ENCODE measurements at places on chromosomes 2 and 18.

DNA sequence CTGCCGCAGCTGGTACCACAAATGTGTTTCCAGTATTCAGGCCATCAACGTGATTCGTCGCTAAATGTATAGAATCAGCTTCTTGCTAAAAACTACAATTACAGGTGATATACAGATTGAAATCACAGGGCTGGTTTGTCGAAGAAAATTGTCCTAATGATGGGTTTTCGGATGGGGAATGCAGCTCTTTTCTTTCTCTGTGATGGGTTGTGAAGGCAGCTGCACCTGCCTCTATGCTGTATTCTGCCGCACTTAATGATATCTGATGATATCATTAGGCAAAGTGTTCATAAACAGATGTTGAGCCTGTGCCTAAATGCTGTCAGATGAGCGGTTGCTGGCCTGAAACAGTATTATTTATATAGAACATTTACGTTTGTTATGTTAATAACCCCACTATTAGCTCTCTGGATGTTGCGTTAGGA, 218.1 kb downstream of the ARHGAP15 start:
- no peak for DNase-seq

- no peak for DNase-seq
Measured at GRCh38 chr2:202700075-202700901, 65.5 kb downstream of the FAM117B start.

DNA sequence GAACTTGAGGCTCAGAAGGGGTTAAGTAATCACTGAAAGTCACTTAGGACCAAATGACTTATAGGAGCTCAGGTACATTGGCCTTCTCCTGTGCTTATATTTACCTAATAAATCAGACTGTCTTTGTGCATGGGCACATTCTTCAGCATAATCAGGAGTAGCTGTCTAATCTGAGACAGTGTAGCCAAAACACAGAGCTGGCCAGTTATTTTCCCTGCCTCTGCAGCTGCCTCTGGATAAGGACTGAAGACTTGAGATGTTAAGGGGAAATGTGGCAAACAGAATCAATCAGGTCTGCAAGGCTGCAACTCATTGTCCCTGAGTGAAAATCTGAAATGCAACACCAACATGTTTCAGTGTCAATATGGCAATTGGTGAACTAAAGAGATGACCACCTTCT, 1.5 kb downstream of the FSHR start:
- DNase-seq: no peak

GRCh38 chr2:128379021-128380015, 60.6 kb upstream of the HS6ST1 start:
- DNase-seq: no peak

- DNase-seq: no peak
Measured at GRCh38 chr18:58391231-58391825, 237.6 kb downstream of the ALPK2 start.

DNA sequence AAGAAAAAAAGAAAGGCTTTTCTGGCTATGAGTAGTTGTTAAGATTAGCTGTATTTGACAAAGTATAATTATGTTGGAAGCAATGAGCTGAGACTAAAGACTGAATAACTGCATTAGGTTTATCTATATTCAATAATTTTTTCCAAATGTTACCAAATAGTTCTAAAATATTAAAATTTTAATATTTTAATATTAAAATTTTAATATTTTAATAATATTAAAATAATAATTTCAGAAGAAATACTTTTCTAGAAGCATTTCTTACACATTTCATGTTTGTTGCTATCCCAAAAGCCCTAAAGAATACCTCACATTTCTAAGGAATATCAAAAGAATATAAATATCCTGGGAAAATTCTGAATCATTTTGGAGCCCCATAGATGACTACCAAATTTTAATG, 74.7 kb downstream of the LRP2 start:
- no peak for DNase-seq

- peak; percentile 63 for DNase-seq
Measured at GRCh38 chr2:23788100-23788499, 138.8 kb downstream of the ATAD2B start.

DNA sequence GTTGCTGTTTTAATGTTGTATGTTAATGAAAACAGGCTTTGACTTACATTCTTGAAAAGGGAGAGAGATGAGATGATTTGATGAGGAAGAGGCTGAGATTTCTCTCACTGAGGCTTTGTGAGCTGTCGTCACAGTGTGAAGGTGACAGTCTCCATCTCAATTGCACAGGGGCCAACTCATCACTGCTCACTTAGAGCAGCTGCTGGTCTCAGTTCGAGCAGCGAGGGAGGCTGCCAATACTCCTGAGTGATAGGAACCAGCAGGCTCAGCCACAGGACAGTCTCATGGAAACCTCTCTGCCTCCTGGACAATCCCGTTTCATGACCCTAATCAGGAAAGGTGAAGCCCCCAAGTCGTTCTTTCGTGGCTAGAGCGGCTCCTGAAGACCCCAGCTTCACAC, 170.7 kb upstream of the SOX11 start:
- DNase-seq: no peak

- no peak for DNase-seq
Measured at GRCh38 chr18:49022311-49023161, 71.8 kb upstream of the SMAD7 start.

GRCh38 chr2:109128616-109129355, at the start of gene SH3RF3:
Gene SH3RF3 (plus strand): TSS chr2:109129205.
- no peak for DNase-seq

DNA sequence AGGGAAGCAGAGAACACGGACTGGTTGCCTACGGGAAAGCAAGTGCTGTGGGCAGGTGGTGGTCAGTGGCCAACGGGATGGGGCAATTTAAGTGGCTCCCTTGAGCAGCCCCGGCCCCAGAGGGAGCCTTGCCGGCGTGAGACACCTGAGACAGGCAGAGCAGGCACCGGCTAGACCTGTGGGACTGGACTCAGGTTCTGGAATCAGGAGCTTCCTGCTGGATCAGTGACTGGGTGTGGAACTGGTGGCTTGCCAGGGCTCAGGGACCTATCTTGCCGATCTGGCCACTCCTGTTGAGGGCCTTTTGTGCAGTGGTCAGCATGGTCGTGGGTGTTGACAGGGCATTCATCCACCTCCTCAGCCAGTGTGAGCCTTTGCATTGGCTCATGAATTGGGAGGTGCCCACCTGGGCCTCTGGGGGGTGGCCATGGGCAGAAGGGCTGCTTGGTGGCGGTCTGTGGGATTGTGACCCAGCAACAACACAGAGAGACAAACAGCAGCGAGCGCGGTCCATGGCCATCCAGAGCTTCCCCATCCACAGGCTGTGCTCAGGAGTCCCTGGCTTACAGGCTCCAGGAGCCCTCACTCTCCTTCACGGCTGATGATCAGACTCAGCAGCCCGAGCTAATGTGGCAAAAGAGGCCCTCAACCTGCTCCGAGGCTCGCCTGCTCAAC, 85.4 kb upstream of the ZNF516 start:
- DNase-seq: no peak

GRCh38 chr2:222862106-222862908, 1.5 kb downstream of the ACSL3 start:
- no peak for DNase-seq

- DNase-seq: no peak
Measured at GRCh38 chr2:47128705-47129104, 26.4 kb downstream of the STPG4 start.

DNA sequence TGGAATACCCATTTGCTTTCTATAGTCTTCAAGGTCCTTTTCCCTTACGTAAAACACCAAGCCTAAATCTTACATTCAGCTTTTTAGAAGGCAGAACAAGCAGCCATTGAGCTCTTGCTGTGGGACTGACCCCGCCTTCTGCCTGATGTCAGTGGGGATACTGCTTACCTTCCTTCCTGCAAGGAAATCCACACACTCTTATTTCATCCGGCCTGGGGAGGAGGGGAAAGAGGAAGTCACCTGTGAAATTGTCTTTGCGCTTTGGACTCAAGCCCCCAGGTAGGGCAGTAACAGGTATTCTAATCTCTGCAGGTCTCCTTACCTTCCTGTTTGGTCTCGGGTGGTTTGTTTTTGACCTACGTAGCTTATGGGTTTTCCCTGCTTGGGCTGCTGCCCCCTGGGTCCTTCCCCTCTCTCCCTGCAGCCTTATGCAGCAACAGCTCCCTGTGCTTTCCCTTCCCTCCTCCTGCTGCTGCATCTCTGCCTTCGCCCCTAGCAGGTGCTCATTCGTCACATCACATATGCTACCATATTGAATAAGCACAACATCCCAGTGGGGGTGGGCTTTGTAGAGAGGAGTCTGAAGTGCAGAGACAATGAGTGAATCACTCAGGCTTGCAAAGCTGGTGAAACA, 402.5 kb upstream of the TRIB2 start:
- no peak for DNase-seq

DNA sequence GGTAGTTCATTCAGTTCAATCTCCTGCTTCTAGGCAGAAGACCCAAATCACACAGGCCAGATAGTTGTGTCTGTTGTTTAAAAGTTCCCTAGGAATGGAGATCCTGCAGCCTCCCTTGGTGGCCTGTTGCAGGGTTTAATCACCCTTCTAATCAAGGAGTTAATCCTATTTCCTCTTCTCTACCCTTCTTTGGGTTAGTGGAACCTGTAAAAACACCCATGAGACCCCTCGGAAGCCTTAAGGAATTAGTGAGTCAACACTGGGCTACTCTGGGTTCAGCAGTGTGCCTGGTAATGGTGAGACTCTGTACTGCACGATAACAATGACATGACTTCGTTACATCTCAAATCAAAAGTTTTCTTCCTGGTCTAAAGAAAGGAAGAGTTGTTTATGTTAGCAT, 217.6 kb upstream of the NRP2 start:
- DNase-seq: no peak

GRCh38 chr2:28665041-28665704, 86.5 kb upstream of the PPP1CB start:
- DNase-seq: no peak

- DNase-seq: no peak
Measured at GRCh38 chr2:33441235-33441810, 35.1 kb upstream of the RASGRP3 start.

GRCh38 chr2:65880436-65880835, 448.0 kb upstream of the SPRED2 start:
- DNase-seq: no peak

- DNase-seq: no peak
Measured at GRCh38 chr18:69380324-69380723, 20.4 kb upstream of the DOK6 start.

DNA sequence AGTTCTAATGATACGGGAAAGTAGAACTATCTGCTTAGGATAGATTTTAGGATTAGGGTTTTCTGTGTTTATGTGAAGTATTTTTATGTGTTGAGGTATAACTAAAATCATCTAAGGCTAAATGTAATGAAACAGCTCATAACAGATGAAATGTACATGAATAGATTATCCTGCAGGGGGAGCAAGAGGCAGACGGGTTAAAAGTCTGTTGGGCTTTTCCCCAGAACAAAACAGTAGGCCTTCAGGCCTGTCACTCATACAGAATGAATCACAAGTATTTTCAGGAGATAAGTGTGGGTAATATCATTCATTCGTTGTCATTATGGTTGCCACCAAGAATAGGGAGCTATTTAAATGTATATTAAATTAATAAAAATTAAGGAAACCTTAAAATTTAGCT, 107.9 kb upstream of the IL1R2 start:
- DNase-seq: no peak

- DNase-seq: no peak
Measured at GRCh38 chr2:222899413-222900181, 38.8 kb downstream of the ACSL3 start.

- no peak for DNase-seq
Measured at GRCh38 chr2:230731512-230731911, 18.9 kb downstream of the CAB39 start.

DNA sequence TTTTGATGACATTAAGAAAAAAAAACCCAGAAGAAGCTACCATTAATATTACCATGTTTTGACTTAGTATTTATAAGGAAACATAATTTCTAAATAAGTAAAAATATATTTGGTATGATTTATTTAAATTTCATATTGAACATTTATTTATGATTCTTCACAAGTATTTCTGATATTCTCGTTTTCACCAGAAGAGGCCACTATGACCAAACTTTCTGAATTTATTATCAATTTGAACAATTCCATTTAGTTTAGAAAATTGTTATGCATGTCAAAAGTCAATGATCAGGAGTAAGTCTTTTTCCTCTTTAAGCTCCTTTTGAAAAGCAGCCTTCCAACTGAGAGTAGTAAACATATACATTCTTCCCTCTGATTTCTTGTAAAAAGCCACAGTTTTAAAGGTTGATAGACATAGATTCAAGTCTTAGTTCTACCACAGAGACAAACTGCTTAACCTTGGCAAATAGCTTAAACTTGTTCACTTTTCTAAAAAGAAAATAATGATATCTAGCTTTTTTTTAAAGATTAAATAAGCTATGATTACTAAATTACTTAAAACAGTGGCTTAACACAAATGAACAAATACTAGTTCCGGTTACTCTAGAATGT, 329.9 kb downstream of the TRIB2 start:
- no peak for DNase-seq

DNA sequence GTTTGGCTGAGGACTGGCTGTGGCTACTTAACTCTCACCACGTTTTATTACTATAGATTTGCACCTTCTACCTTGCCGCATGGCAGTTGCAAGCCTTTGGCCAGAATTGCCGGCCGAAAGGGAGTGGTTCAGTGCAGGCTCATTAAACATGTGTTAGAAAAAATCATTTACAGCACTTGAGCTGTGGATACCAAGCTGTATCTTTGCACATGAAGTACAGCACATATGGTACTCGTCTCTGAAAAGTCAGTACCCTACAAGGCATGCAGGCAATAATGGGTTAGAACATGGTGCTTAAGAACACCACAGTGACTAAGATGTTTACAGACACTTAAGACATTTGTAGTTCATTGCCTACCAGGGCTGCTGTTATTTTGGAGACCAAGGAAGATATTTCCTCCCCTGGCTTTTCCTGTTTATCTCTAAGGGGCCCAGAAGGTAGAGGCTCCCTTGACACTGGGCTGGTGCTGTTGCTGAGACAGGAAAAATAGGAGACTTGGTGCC, 103.1 kb downstream of the ZNF532 start:
- no peak for DNase-seq

GRCh38 chr2:65668744-65669143, 236.3 kb upstream of the SPRED2 start:
- no peak for DNase-seq

DNA sequence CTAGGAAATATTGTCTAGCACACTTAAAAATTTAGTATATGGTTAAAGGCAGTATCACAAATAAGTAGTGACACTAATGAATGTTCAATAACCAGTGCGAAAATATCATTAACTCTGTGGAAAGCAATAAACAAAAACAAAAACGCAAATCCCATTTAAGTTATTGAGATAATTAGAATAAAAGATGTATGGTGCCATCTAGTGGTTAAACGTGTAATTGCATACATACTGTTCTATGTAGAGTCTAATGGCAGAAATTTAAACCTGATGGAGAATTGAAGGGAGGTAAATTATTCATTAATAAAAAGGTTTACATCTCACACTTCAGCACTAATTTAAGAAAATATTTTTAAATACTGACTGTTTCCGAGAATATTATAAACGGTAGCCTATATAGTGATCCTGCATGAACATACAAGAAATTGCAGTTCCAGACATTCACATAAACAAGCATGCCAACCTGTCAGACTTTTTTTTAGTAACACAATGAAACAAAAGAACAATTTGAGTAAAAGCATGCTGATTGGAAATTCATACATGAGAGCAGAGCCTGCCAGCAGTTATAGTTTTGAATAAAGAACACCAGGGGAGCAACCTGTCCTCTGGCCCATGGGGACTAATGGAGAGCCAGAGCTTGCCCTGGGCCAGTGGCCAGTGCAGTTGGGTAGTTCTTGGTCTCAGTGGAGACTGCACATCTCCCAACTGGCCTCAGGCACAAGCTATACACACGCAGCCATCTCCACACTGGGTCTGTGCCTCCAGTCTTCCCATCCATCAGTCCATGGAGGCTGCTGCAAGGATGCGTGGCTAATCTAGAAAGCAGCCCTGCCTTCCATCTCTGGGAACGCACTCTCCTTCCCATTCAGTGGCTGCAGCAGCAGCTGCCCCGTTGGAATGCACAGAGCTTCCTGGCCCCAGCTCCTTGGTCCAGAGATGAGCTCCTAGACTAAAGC, 28.0 kb downstream of the GCG start:
- DNase-seq: no peak
